Thyroid gland (tissue), 4 donors: ENCODE measurements at places on chromosomes 7 and 10. TPM values are rescaled to one million over a fixed set of nuclear protein-coding genes. Genes with fewer than 3 reads are reported as not detected.

GRCh38 chr10:35388197-35388596, 51.9 kb downstream of the CCNY start:
- H3K4me1 ChIP-seq: peaks cover 64% of the 10 kb centered on the region
- H3K4me3 ChIP-seq: no peak overlapping the region
- no peaks in the 10 kb centered on the region for H3K36me3 ChIP-seq
- no peak for DNase-seq
- no peak overlapping the region for H3K27ac ChIP-seq

GRCh38 chr10:110842326-110842904, 29.3 kb upstream of the PDCD4 start:
- no peak for DNase-seq
- no peak overlapping the region for H3K4me3 ChIP-seq
- no peaks in the 10 kb centered on the region for H3K27me3 ChIP-seq
- H3K27ac ChIP-seq: peak overlapping the region; percentile 91
- peaks cover 87% of the 10 kb centered on the region for H3K4me1 ChIP-seq

DNA sequence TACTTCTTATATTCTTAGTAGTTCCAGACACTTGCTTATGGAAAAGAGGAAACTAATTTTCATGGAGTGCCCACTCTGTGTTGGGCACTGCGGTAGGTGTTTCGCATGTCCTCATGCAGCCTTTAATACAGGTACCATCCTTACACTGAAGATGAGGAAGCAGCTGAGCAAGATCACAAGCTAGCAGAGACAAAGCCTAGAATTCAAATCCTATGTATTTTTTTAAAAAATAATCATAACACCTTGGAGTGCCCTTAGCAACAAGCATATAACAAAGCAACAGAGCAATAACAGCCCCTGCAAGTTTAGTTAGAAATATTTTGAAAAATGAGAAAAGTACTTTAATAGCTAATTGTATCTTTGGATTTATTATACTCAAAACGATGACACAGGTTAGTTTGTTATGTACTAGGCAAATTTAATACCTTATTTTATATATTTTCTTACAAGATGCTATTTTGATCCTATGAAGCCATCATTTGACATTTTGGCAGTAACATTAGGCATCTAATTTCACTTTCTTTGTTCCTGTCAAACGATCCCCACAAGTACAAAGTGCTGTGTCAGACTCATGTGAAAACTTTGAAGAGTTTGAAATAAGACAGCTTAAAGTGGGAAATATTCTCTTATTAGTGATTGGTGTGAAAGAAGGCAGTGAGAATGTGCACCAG, 245.8 kb downstream of the CDK14 start:
- no peak for DNase-seq
- no peaks in the 10 kb centered on the region for H3K36me3 ChIP-seq
- no peaks in the 10 kb centered on the region for H3K27me3 ChIP-seq
- no peaks in the 10 kb centered on the region for H3K4me1 ChIP-seq

Gene PNLIPRP2
- total RNA-seq: not detected

DNA sequence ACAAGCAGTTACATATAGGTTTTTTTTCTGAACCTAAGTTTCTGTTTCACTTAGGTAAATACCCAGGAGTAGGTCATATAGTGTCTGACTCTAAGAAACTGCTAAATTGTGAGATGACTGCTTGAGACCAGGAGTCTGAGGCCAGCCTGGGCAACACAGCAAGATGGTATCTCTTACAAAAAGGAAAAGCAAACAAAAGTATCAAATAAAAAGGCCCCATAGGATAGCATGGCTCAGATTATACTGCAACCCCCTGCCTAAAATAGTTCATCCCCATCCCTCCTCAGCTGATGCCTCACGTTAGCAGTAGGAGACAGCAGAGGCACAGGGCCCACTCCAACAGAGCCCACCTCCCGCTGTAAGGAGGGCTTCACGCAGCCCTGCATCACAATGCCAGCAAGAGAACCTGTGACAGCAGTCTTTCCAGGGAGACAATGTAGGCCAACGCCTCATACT, 90.3 kb downstream of the SRPK2 start:
- H3K4me3 ChIP-seq: no peak overlapping the region
- no peaks in the 10 kb centered on the region for H3K36me3 ChIP-seq
- H3K27ac ChIP-seq: no peak overlapping the region
- no peaks in the 10 kb centered on the region for H3K27me3 ChIP-seq
- no peak for DNase-seq
- H3K4me1 ChIP-seq: peaks cover 9% of the 10 kb centered on the region

- H3K4me3 ChIP-seq: no peak overlapping the region
- no peaks in the 10 kb centered on the region for H3K36me3 ChIP-seq
- no peak overlapping the region for H3K27ac ChIP-seq
- no peaks in the 10 kb centered on the region for H3K27me3 ChIP-seq
- peaks cover 3% of the 10 kb centered on the region for H3K4me1 ChIP-seq
Observed at GRCh38 chr10:61779950-61780659, 117.4 kb downstream of the CABCOCO1 start.
